ENCODE measurements at places on chromosomes 3 and 15.

GRCh38 chr3:106829206-106829605, 548.0 kb upstream of the CCDC54 start:
- no peaks in the 10 kb centered on the region for H3K27me3 ChIP-seq
- no peak overlapping the region for H3K4me3 ChIP-seq
- no peak for DNase-seq
- no peaks in the 10 kb centered on the region for H3K36me3 ChIP-seq

- no peaks in the 10 kb centered on the region for H3K36me3 ChIP-seq
- no peak overlapping the region for H3K27ac ChIP-seq
- H3K4me1 ChIP-seq, result no peaks in the 10 kb centered on the region
- H3K27me3 ChIP-seq, result no peaks in the 10 kb centered on the region
- DNase-seq, result no peak
- H3K4me3 ChIP-seq, result no peak overlapping the region
Measured at GRCh38 chr3:81869382-81869781, 107.9 kb upstream of the GBE1 start.

DNA sequence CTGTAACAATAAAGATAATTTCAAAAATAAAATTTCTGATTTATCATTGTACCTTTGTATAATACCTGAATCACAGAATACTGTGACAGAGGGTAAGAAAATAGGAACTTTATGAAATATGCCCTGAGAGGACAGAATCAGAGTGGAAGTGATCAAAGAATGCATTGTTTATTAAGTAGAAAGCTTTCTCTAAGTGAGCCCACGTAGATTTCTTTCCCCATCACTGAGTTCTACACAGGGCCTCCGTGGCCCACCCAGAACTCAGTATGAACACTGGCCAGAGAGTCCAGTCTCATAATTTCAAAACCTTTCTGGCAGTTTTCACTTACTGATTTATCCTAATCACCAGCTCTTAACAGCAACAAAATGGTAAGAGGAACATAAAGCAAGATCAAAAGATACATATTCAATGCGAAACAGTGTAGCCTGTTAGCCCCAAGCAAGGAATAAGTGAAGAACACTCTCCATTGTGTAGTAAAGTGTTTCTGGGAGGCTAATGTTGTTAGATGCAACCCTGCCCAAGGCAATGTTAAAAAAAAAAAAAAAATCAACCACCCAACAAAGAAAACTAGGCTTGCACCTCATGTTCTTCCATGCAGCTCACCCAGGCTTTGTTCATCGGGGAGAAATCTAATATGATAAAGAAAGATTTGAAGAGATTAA, 341.3 kb downstream of the LSAMP start:
- no peaks in the 10 kb centered on the region for H3K36me3 ChIP-seq
- no peak overlapping the region for H3K4me3 ChIP-seq
- no peaks in the 10 kb centered on the region for H3K4me1 ChIP-seq
- H3K27ac ChIP-seq, result no peak overlapping the region
- DNase-seq, result no peak

DNA sequence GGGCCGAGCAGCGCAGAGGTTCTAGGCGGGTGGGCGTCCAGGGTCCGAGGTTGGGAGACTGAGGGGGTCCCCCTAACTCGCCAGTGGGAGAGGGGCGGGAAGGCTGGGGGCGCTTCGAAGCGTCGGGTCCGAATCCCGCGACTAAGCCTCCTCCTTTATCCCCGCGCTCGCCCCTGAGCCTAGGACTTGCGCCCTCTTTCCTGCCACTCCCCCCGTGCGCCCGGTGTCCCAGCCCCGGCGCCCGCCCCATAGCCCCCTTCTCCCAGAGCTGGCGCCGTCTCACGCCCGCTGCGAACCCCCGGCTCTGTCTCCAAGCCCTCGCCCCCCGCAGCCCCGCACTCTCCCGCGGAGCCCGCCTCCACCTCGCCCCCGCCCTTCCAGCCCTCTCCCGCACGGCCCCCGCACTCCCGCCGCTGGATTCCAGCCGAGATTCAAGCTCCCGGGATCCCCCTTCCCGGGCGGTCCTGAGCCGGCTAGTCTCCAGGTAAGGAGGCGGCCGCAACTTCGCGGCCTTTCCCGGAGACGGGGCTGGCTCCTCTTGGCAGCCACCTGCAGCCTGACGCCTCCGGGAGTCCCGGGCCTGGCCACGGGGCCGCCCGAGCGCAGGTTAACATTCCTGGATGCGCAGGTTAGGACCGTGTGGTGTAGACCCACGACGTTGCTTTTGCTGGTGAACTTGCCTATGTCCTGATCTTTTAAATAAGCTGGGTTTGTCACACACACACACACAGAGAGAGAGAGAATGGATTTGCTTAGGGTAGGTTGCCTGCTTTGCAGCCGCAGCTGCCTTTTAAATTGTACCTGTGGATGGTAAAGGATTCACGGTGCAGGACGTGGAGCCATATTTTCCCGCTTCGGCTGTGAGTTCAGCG, 563 bp downstream of the PXYLP1 start:
- no peak for DNase-seq
- no peak overlapping the region for H3K27ac ChIP-seq
- 0 out of 2 replicates have a peak, but pooled peaks cover 3% of the 10 kb centered on the region for H3K4me1 ChIP-seq
- no peaks in the 10 kb centered on the region for H3K27me3 ChIP-seq
- H3K36me3 ChIP-seq, result no peaks in the 10 kb centered on the region

- no peak for DNase-seq
- no peaks in the 10 kb centered on the region for H3K36me3 ChIP-seq
- H3K4me3 ChIP-seq, result no peak overlapping the region
- H3K4me1 ChIP-seq, result no peaks in the 10 kb centered on the region
Measured at GRCh38 chr15:80563372-80563997, 131.6 kb upstream of the ABHD17C start.

GRCh38 chr15:28952666-28953491, 67.1 kb downstream of the APBA2 start:
- H3K27ac ChIP-seq, result no peak overlapping the region
- no peaks in the 10 kb centered on the region for H3K36me3 ChIP-seq
- H3K4me1 ChIP-seq, result peaks cover 10% of the 10 kb centered on the region
- H3K27me3 ChIP-seq, result peaks cover 3% of the 10 kb centered on the region
- no peak for DNase-seq

GRCh38 chr3:32143849-32144757, 37.7 kb downstream of the GPD1L start:
- DNase-seq, result peak; percentile 13
- H3K27me3 ChIP-seq, result no peaks in the 10 kb centered on the region
- no peak overlapping the region for H3K4me3 ChIP-seq
- H3K4me1 ChIP-seq, result no peaks in the 10 kb centered on the region

DNA sequence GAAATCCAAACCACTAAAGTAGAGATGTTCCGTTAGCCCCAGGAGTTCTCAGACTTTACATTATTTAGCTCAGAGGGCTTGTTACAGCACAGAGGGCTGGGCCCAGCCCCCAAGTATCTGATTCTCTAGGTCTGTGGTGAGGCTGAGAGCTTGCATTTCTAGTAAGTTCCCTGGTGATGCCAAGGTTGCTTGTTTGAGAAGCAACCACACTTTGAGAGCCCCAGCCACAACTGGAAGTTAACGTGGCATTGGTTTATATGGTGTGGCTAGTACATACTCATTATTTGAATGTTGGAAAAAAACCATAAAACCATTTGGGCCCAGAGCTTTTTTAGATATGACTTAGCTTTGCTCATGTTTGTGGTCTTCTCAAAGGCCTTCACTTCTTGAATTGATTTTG, 35.9 kb downstream of the PRR23E start:
- no peaks in the 10 kb centered on the region for H3K36me3 ChIP-seq
- no peaks in the 10 kb centered on the region for H3K27me3 ChIP-seq
- DNase-seq, result peak; percentile 37
- no peaks in the 10 kb centered on the region for H3K4me1 ChIP-seq

DNA sequence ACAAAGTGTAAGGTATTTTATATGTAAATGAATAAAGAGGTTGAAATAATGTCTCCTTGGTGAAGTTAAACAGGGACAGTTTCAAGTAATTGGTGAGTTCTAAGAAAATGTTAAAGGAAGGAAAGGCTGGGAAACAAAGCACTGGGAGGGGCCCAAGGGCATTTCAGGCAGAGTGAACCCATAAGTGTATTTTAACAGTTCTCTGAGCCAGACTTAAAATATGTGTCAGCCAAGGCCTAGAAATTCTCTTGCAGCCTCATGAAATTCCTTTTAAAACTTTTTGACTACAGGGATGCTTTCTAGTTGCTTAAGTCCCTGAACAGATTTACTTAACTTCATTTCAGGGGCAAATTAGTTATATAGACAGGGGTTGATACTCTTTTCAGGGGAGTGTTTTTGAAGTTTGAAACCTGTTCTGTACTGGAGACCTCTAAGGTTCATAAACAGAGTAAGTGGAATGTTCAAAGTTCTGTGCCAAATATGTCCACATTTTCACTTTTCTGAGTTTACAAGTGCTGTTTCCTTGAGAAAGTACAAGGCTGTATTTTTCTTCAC, 77.6 kb downstream of the GALK2 start:
- H3K27me3 ChIP-seq, result no peaks in the 10 kb centered on the region
- no peak overlapping the region for H3K27ac ChIP-seq
- no peak overlapping the region for H3K4me3 ChIP-seq
- no peak for DNase-seq
- no peaks in the 10 kb centered on the region for H3K4me1 ChIP-seq

GRCh38 chr3:151201051-151201730, 1.8 kb downstream of the GPR171 start:
- H3K4me3 ChIP-seq, result no peak overlapping the region
- no peak for DNase-seq
- H3K36me3 ChIP-seq, result no peaks in the 10 kb centered on the region
- no peak overlapping the region for H3K27ac ChIP-seq
- no peaks in the 10 kb centered on the region for H3K4me1 ChIP-seq

DNA sequence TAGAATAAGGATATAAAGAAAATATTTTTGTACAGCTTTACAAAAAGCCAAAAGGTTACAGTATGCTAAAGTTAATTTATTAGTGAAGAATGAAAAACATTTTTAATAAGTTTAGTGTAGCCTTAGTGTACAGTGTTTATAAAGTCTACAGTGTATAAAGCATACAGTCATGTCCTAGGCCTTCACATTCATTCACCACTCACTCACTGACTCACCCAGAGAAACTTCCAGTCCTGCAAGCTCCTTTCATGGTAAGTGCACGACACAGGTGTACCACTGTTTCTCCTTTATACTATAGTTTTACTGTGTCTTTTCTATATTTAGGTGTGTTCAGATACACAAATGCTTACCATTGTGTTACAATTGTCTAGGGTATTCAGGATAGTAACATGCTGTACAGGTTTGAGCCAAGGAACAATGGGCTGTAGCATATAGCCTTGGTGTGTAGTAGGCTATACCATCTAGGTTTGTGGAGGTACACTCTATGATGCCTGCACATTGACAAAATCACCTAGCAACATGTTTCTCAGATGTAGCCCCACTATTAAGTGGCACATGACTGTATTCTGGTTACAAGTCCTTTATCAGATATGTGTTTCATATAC, 197.1 kb upstream of the KBTBD8 start:
- no peak overlapping the region for H3K27ac ChIP-seq
- DNase-seq, result no peak

DNA sequence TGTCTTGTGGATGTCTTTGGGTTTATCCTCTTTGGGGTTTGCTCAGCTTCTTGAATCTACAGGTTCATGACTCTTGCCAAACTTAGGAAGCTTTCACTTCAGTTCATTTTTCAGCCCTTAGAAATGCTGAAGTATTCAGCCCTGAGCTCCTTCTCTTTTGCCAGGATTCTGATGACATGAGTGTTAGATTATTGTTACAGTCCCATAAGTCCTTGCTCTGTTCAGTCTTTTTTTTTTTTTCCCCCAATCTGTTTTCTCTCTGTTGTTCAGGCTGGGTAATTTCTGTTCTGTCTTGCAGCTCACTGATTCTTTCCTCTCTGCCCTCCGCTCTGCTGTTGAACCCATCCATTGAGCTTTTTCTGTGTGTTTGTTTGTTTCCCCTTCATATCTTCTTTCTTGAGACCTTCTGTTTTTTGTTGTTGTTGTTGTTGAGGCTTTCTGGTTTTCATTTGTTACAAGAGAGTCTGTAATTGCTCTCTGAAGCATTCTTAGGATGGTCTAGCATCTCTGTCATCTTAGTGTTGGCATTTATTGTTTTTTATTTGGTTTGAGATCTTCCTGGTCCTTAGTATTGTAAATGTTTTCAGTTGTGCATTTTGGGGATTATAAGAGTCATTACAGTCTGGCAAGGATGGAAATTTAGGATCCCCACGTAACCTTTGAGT, 18.4 kb downstream of the LRCH3 start:
- H3K4me1 ChIP-seq, result peaks cover 10% of the 10 kb centered on the region
- H3K27me3 ChIP-seq, result no peaks in the 10 kb centered on the region
- DNase-seq, result no peak
- H3K4me3 ChIP-seq, result no peak overlapping the region

GRCh38 chr3:150508401-150508800, 37.9 kb downstream of the SERP1 start:
- no peaks in the 10 kb centered on the region for H3K4me1 ChIP-seq
- no peaks in the 10 kb centered on the region for H3K36me3 ChIP-seq
- no peaks in the 10 kb centered on the region for H3K27me3 ChIP-seq
- no peak overlapping the region for H3K27ac ChIP-seq
- H3K4me3 ChIP-seq, result no peak overlapping the region

DNA sequence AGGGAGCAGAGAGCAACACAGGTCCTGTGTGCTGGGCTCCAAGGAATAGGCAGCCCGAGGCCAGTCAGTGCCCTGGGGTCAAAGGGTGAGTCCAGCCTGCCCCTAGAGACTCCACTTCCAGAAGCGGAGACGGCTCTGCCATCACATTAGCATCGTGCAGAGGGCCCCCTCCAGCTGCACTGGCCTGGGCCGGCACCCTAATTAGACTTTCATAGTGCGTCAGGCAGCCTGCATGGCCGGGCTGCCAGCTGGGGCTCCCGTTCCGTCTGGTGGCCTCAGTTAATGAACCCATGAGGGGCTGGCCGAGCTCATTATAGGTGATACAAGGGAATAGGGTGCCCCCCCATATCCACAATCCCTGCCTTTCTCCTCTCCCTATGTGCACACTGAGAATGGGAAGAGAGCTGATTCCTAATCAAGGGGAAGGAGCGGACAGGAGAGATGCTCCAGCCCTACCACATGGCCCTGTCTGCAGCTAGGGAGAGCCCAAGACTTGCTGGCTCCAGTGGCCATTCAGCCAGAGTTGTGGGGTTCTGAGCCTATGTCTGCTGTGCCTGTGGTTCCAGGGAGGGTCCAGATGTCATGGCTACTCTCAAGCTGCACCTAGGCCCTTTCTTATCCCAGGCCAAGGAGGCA, 128.0 kb downstream of the SRGAP3 start:
- no peaks in the 10 kb centered on the region for H3K36me3 ChIP-seq
- H3K27ac ChIP-seq, result no peak overlapping the region
- no peaks in the 10 kb centered on the region for H3K27me3 ChIP-seq
- no peak overlapping the region for H3K4me3 ChIP-seq

- H3K27me3 ChIP-seq, result no peaks in the 10 kb centered on the region
- H3K4me1 ChIP-seq, result peaks cover 3% of the 10 kb centered on the region
Measured at GRCh38 chr3:2653706-2654105, 456.5 kb downstream of the IL5RA start.
